ENCODE measurements at places on chromosomes 13 and 19.

- DNase-seq = no peak
Observed at GRCh38 chr19:50750010-50750409, 20.3 kb upstream of the GPR32 start.

- no peak for DNase-seq
Observed at GRCh38 chr13:66405908-66406802, 824.0 kb downstream of the PCDH9 start.

DNA sequence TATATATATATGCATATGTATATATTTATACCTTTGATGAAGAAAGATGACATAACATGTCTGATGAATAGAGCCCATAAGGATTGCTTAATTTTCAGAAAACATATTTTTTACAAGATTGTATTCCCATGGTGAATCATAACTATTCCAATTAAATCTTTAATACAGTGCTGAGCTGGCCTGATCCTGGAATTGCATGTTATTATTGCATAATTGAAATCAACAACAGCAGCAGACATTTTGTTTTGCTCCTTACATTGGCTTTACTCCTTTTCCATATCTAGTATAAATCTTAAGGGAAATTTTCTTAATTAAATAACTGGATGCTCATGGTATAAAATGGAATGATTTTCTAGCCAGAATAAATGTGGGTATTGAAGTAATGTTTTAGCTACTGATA lies 22.0 kb downstream of the POSTN start:
- no peak for DNase-seq

DNA sequence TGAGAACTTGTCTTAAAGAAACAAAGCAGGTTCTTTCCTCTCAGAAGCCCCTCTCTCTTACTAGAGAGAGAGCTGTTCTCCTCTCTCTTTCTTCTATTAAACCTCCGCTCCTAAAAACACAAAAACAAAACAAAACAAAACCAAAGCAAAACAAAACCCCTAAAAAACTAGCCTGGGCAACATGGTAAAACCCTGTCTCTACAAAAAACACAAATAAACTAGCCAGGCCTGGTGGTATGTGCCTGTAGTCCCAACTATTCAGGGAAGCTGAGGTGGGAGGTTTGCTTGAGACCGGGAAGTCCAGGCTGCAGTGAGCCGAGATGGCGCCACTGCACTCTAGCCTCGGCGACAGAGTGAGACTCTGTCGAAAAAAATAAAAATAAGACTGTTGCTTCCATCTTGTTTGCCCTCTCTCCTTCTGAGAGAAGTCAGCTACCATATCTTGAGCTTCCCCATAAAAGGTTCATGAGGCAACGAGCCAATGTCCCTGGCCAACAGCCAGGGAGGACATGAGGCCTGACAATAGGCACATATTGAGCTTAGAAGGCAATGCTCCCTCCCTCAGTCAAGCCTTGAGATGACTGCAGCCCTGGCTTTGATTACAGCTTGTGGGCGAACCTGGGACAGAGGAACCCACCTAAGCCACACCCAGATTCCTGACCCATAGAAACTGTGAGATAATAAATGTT lies 17.5 kb upstream of the FLT3 start:
- no peak for DNase-seq

- DNase-seq = no peak
Observed at GRCh38 chr13:93477238-93477637, 250.6 kb downstream of the GPC6 start.

DNA sequence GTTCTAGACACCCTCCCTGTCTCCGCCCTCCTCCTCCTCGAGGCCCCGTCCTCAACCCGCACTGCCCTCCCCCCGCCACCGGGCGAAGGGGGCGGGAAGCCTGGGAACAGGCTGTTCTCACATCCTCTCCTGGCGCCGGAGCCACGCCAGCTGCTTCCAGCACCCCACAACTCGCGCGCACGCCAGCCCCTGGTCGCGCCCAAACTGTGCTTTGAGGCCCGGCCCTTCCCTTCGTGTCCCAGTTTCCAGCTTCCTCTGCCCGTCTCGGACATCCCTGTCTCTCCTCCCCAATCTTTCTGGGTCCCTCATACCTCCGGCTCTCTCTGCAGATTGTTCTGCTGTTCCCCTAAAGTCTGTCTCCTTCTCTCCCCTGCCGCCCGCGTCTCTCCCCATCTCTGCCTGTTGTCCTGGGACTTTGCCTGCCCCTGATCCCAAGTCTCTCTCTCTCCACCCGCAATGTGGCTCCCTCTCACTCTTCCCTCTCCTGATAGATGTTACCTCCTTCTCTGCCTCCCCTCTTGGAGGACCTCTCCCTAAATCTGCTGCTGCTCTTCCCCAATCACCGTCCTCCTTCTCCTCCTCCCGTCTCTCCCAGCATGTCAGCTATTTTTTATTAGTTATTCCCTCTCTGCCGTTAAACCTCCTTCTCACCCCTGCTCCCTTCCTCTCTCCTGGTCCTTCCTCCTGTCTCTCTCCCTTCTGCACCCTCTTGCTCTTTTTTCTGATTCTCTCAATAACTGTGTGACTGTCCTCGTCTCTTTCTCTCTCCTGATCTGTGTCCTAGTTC lies 14.2 kb downstream of the DPF1 start:
- no peak for DNase-seq

GRCh38 chr13:20924758-20925394 lies 22.3 kb upstream of the XPO4 start:
- peak; percentile 61 for DNase-seq

DNA sequence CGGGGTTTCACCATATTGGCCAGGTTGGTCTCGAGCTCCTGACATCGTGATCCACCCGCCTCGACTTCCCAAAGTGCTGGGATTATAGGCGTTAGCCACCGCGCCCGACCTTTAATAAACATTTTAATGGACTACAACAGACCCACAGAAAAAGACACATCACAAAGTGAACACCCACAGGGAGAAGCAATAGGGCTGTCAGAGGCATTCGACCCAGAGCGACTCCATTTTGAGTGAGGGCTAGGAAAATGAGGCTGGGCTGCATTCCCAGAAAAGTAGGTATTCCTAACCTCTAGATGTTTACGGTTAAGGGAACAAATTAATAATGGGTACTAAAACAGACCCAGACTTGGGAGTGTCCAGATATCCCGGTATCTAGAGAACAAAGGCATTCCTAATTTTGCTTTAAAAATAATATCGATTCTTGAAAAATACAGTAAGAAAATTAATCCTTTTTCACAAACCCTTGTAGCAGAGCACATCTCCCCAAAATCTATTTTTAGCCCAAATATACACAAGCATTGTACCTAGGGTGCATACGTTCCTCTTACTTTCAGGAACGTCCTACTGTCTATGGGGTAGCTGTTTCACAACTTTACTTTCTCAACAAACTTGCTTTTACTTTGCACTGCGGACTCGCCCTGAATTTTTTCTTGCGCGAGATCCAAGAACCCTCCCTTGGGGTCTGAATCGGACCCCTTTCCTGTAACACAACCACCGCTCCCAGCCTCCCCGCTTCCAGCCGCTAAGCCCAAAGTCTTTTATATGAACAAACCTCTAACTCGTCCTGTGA lies 811 bp upstream of the ZNF8 start:
- DNase-seq = no peak

DNA sequence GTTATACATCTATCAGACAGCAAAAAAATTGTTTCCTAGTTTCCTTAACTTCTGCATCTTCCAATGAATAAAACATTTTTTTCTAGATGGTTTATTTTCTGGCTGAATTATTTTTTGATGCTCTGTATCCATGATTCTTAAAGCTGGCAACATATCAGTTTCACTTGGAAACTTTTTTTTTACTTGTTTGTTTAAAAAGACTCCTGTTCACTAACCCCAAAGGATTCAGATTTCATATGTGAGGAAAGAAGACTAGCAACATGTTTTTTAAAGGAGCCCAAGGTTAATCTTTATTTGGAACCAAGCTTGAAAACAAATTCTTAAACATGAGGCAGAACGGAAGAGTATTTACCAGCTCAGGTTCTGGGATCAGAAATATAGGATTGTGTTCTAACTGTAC lies 632.3 kb downstream of the SLITRK6 start:
- DNase-seq = no peak

DNA sequence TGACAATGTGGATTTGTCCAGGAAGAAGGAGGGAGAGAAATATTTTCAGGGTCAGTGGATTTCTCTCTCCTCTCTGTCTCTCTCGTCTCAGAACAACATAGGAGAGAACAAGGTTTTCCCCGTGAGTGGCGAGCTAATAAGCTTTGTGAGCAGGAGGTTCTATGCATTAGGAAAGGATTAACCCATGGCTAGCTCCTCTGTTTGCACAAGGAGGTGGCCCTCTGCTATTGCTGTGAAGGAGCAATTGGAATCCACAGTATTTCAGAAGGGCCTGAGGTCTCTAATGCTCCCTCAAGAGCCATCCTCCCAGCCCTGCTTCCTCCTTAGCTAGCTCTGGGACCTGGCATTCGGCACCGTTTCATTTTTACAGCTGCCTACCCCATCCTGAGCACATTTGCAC lies 288.9 kb upstream of the MAB21L1 start:
- no peak for DNase-seq

DNA sequence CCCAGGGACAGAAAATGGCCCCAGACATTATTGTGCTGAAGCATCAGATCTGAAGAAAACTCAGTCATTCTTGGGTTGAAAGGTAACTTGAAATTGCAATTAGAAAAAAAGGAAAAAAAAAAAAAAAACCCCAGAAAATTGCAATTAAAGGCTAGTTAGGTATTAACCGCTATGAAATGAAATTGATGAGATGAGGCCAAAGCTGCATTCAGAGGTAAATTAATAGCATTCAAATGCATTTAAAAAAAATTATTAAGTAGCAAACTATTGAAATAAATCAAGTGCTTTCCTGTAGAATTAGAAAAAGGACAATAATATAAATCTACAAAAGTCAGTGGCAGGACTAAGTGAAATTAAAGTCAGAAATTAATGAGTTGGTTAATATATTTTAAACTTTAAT lies 6.4 kb downstream of the PGLS start:
- DNase-seq = no peak

DNA sequence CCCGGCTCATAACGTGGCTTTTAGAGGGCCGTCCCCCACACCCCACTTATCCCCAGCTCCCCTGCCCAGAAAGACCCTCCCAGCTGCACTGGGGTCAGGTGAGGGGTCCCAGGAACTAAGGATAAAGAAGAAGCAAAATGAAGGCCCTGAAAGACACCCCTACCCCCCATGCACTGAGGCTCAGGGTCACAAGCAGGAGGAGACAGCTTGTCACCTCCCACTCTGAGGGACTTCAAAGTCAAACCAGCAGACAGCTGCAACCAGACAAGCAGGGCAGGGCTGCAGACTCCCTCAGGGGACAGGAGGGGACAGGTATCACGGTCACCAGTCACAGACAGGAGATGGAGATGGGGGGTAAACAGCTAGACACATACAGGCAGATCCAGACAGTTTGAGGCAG lies 6.1 kb upstream of the NANOS3 start:
- no peak for DNase-seq

DNA sequence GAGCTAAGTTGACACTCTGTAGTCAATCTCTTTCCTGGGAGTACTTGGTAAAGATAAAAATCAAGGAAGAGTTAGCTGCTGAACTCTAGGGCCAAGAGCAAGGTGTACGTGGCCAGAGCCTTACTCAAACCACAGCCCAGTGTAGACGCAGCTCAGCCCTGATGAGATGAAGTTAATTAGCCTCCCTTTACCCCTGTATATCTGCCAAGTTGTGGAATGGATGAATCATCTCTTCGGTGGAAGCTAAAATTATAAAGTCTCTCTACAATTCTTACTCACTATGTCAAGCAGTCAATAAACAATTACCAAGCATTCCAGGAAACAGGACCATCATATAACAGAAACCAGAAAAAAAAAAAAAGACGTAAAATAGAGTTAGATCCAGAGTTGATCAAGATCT lies 146.9 kb upstream of the UFM1 start:
- no peak for DNase-seq

DNA sequence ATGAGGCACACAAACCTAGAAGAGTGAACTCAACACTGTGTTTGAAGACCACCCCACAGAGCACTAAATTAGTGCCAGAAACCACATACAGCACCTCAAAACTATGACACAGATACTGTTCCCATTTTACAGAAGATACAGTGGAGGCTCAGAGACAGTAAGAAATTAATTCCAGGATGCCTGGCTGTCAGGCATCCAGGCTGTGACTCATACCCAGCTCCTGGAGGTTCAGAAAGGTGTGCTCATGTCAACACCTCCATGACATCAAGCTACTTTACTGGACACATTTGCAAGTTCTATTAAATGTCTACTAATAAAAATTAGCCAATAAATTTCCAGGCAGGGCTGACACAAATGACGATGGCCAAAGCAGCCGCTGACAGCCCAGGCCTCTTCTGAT lies 176.3 kb downstream of the ABCC4 start:
- DNase-seq = no peak

DNA sequence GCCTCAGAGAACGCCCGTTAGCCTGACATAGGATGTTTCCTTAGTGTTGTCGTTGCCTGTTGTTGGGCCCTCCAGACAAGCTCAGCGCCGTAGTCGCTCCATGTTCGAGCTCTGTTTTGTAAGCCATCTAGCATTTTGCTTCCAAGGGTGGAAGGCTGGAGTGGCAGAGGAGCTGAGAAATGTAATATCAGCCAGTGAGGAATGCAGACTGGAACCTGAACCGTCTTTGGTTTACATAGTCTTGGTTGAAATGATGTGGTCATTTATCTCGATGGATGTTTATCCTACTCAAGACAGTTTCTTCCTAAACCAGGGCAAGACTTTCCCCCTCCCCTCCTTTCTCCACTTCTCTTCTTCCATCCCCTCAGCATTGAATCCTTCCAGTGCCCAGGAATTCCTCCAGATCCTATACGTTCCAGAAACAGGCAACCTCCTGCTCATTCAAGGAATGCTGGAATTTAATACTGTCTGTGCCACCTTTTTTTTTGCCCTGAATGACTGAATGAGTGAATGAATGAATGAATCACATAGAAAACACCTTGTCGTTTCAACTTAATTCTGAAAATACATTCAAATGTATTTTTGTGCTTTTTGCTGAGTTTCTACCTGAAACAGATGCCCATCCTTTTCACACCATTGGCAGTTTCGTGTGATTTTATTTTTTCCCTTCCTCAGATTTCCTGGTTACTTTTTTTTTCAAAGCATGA lies 109.5 kb upstream of the MBNL2 start:
- DNase-seq = no peak

DNA sequence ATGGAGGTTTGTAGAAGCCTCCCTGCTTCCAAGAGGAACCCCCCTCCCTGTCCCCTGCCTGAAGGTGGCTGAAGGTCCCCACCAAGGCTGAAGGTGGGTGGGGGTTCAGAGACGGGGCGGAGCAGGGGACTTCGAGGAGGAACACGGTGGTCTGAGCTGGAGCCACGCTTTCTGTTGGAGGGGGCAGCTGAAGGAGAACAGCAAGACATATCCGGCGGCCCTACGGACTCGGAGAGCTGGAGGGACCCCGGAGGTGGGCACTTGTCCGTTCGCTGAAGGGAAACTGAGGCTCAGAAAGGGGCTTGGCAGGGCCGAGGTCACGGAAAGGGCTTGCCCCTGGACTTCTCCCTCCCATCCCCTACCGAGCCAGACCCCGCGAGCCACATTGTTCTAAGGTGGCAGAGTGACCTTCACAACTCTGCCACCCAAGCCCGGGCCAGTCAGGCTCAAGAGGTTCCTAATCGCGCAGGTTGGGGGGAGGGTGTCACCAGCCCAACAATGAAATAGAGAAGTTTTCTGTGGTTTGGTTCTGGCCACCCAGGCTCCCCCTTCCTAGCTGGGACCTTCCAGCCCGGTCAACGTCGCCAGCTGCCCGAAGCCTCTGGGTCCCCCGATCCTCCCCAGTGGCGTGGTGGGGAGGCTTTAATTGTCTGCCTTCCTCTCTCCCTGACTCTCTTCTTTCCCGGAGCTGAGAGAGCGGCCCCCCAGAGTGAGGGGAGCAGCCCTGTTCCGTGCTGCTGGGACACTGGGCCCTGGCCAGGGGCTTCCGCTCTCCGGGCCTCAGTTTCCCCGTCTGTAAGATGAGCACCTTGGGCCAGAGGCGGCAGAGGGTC lies 15.5 kb upstream of the KCNN1 start:
- DNase-seq = no peak

- no peak for DNase-seq
Observed at GRCh38 chr19:18173054-18173571, 500 bp upstream of the IFI30 start.

Data from stimulated activated CD8-positive, alpha-beta memory T cell treated with anti-CD3 and anti-CD28 coated beads, Interleukin-4, amount 100 ng/mL, for 4 hours (primary cell).